ENCODE measurements at places on chromosomes 6 and 20.

- DNase-seq: no peak
Measured at GRCh38 chr6:10400330-10400729, 14.5 kb downstream of the TFAP2A start.

DNA sequence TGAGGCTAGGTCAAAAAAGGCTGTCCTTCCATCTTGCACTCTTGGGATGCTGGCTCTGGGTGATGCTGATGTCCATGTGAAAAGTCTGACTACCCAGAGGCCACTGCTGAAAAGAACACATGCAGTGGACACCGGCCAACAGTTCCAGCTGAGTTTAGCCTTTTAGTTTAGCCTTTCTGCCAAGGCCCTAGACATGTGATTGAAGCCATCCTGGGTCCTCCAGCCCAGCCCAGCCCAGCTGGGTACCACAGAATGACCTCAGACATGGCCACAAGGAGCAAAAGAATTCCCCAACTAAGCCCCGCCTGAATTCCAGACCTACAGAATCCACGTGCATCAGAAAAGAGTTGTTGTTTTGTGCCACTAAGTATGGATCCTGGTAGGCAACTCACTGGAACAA, 17.4 kb downstream of the PIGT start:
- peak; percentile 40 for DNase-seq

DNA sequence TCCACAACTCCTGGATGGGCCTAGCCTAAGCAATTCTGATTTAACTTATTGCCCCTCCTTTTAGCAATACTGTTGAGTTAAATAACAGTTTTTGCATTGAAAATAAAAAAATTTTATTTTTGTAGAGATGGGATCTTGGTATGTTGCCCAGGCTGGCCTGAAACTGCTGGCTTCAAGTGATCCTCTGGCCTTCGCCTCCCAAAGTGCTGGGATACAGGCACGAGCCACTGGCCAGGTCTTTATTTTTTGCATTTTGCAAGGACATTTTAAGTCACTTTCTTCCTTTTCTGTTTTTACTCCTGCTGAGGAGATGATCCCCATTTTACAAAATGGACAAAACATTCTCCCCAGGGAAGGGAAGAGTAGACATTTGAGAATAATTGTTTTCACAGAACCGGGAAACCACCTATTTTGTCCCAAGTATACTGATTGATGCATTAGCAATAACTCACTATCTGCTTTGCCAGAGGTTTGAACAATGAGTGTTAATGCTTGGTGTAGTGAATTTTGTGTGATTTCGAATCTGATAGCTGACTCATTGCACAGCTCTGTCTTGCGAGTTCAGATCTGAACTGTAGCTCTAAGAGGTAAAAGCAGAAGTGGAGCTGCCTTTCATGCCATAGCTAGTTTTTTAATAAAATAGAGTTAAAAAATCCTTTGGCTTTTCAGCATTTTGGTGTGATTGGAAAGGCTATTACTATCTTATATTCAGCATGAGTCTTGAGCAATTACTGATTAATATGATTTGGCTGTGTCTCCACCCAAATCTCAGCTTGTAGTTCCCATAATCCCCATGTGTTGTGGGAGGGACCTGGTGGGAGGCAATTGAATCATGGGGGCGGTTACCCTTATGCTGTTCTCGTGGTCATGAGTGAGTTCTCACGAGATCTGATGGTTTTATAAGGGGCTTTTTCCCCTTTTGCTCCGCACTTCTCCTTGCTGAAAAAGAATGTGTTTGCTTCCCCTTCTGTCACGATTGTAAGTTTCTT, 20.9 kb downstream of the IGF2R start:
- no peak for DNase-seq

- peak; percentile 81 for DNase-seq
Measured at GRCh38 chr6:112877134-112878100, 530.3 kb downstream of the RFPL4B start.

GRCh38 chr6:106534004-106534403, 95.3 kb downstream of the RTN4IP1 start:
- DNase-seq: no peak

DNA sequence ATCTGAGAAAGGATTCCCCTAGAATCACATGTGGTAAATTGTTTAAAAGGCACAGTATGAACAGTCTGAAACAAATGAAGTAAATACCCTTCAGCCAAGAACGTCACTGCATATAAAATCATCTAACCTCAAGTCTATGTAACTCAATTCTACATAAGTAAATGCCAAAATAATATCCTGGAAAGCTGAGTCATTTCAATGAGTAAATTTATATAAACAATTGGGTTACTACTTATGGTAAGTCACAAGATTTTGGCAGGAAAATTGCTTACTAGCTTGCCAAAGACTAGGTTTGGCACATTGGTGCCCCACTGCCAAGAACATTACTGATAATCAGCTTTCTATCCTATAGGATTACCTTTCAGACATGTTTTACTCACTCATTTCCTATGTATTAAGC, 8.4 kb downstream of the GMDS start:
- DNase-seq: peak; percentile 83

DNA sequence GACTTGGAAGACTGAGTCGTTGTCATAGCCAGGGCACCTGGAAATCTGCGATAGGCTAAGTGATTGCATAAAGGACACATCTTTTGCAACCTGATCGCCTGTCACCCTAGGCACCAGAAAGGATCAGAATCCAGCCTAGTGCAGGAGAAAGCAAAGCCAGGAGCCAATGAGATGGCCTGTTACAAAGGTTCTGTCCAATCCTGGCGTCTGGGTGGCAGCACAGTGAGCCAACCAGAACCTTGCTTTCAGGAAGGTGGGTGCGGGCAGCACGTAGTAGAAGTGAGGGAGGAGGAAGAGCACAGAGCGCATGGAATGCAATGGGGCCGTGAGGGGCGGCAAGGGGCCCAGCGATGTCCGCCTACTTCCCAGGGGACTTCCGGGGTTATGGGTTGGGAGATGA, 120.4 kb upstream of the GGTLC1 start:
- no peak for DNase-seq

GRCh38 chr6:26240157-26241032, 124.6 kb upstream of the BTN3A2 start:
- no peak for DNase-seq

DNA sequence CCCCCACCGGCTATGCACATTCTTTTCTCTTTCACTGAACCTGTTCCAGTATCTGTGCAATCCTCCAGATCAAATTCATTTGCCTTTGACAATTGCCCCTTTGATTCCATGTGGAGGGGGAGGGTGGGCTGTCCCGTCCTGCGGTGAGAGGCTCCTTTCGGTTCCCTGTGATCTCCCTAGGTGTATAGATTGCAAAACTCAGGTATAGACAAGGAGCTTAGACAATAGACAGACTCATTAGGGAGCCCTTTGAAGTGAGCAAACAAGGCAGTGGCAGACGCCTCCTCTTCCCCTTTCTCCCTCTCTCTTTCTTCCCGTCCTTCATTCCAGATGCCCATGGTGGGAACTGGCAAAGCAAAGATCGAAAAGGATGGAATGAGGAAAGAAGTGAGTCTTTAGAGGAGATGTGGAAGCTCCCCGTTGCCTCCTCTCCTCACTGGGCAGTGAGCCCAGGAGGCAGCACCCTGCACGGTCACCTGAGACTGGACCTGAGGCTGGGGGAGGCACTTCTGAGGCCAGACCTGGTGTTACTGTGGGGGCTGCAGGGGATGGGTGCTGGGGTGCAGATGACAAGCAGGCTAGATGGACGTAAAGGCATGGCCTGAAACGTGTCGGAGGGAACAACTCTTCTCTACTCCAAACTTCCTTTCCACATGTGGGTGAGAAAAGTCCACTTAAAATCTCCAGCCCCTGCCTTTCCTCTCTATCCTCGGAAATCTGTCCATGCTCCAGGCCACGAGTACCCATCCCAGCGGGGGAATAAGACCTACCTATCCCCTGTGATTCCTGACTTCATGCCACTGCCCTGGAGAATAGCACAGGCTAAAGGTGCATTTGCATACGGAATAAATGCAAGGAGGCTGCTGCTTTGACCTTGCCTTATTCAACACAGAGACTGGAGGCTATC, 256.6 kb upstream of the FOXQ1 start:
- no peak for DNase-seq

GRCh38 chr6:7726416-7727085, 652 bp downstream of the BMP6 start:
- DNase-seq: no peak

GRCh38 chr6:6681075-6681849, 92.7 kb downstream of the LY86 start:
- DNase-seq: no peak

- DNase-seq: no peak
Measured at GRCh38 chr20:9215539-9215938, 146.7 kb downstream of the PLCB4 start.

Data from HS-5 (cell line).